NAMALWA (cell line): ENCODE measurements at places on chromosomes 2 and 18.
A peak's percentile ranks its signal among the peaks of the same experiment; 100 is the strongest.

- no peak for DNase-seq
These were observed 119.9 kb downstream of the OSR1 start for GRCh38 chr2:19238440-19239060.

- DNase-seq, result no peak
These were observed 27.8 kb downstream of the USP40 start for GRCh38 chr2:233538741-233539140.

- no peak for DNase-seq
These were observed 4.7 kb downstream of the CAPG start for GRCh38 chr2:85405201-85406059.

DNA sequence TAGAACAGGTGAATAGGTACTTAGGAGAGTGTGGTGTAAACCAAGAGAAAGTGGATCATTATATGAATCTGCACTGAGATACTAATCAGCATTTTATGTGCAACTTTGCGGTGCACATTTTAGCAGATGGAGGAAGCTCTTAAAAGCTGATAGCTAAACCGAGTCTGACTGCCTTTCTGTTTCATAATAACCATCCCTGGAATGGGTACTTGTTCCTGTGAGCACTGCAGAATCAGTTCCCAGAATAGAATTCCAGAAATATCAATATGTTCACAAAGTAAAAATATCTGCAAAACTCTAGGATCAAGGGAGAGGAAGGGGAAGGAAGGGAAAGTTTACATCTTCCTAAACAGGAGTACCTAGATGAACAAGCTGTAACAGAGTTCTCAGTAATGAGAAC lies 432.2 kb upstream of the HNRNPA3 start:
- no peak for DNase-seq

GRCh38 chr2:16615687-16616615 lies 49.7 kb downstream of the CYRIA start:
- DNase-seq, result no peak

- DNase-seq, result no peak
These were observed 239.8 kb downstream of the FHOD3 start for GRCh38 chr18:36537289-36537688.

DNA sequence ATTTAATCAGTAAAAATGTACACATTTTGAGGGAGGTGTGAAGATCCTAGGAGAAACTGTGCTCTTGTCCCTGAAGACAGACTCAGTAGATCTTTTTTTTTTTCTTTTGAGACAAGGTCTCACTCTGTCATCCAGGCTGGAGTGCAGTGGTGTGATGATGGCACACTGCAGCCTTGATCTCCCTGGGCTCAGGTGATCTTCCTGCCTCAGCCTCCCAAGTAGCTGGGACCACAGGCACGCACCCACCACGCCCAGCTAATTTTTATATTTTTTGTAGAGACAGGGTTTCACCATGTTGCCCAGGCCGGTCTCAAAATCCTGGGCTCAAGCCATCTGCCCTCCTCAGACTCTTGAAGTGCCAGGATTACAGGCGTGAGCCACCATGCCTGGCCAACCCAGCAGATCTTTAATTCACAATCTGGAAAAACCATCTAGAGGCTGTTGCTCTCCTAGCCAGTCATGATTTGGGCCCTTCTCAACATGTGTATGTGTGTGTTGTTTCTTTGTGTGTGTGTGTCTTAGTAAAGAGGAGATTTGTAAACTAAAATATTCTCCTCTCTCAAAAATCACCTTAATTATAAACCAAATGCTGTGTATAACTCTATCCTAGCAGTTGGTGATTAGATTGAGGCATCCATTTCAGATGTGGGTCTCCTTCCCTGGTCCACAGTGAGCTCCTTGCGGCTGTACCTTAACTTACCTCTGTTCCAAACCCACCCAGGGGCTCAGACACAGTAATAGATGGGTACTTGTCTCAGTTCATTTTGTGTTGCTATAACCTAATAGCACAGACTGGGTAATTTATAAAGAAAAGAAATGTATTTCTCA lies 3.9 kb upstream of the MYCN start:
- DNase-seq, result no peak

- no peak for DNase-seq
These were observed 97.9 kb downstream of the MTCL1 start for GRCh38 chr18:8803063-8803795.

- no peak for DNase-seq
These were observed 8.2 kb upstream of the SPOPL start for GRCh38 chr2:138493334-138493733.

DNA sequence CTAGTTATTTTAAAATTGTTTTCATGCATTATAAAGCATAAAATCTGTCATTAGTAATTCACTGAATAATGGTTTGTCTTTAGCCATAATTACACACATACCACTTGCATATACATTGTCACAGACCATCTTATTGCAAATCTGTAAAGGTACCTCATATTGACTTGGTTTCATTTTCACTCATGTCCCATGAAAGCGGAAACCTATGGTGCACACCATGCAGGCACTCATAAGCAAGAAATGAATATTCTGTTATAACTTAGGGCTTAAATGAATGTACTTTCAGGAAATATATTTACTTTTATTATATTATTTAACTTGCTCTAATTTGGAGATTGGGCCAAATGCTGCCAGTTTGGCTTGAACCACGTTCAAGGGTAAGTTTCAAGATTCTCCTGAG lies 29.2 kb upstream of the STK17B start:
- no peak for DNase-seq

GRCh38 chr2:233430081-233430480 lies 75.8 kb downstream of the DGKD start:
- DNase-seq, result no peak

- no peak for DNase-seq
These were observed 15.5 kb downstream of the WDFY1 start for GRCh38 chr2:223929571-223930102.

- peak; percentile 17 for DNase-seq
These were observed 182.7 kb downstream of the ANAPC1 start for GRCh38 chr2:111701266-111701665.

DNA sequence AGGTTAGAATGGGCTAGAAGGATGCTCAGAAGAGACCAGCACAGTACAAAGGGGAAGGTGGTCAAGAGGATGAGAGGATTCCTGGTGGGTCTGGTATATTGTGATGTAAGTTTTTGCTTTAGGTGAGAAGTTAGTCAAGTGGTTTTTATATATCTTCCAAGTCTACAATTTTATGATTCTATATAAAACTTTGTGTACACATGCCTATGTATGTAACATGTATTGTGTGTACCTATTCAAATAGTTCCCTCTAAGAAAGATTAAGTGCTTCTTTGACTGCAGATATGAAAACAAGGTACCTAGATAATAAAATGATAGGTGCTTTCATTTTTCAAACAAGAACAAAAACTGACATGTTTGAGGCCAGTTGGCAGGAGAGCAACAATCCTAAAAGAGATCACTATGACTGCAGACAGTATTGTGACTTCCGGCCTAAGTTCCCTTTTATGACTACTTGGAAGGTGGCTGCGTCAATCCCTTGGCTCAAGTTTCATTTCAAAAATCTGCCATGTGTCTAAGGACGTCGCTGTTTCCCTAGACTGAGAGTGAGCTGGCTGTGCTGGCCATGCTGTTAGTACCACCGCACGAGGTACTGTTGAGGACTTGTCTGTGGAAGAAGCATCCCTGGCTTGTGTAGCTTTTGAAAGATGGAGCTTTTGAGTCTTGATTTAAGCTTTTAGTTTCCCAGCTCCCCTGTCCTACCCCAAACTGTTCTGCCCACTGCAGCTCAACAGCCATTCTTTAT lies 123.1 kb downstream of the PRPF40A start:
- DNase-seq, result no peak

GRCh38 chr2:148577845-148578492 lies 66.6 kb upstream of the EPC2 start:
- no peak for DNase-seq

DNA sequence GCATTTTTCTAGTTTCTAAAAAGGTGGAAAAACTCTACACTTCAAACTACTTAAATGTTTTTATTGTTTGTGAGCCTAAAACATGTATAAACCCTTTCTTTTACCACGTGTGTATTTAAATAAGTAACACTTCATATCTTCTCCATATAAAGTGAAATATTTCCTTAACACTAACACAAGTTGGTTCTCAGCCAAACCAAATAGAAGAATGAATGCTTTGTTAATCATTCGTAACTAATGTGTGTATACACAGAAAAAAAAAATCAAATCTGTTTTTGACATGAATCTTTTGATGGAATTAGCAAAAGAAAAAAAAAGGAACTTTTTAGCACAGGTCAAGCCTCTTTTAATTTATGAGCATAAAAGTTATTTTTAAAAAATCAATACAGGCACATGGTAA lies 89.3 kb downstream of the EHBP1 start:
- DNase-seq, result no peak

DNA sequence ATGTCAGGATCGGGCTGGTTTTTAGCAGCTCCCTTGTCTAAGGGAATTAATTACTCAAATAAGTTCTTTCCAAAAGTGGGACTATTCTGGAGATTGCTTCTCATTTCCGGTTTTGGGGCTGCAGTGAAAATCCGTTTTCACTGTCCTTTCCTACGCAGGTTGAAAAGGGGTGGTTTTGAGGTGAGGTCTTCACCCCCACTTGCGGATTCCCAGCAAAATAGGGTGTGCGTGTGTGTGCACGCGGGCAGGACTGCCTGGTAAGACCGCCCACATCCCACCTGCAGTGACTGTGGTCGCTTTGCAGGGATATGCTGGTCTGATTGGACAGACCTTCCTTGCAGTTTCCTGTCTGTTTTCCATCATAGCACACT lies 472 bp upstream of the PLEKHM3 start:
- no peak for DNase-seq
